Stimulated activated CD4-positive, alpha-beta T cell treated with anti-CD3 and anti-CD28 coated beads, Interleukin-4, amount 100 ng/mL, for 24 hours (primary cell): ENCODE measurements at places on chromosomes 3 and 15.

DNA sequence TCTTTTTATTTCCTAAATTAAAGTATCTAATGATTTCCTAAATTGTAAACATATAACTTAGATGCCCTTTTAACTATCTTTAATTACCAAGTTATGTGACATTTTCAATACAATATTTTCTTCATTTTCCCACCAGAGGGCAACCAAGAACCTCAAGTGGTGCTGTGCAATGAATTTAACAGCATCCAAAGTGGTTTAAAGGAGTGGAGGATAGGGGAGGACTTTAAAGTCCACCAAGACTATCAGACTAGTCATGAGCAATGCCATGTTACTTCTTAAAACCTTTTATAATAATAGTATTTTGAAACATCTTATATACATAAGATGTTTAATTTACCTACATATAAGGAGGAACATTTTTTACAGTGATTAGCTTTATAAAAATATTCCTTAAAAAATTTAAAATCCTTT, 74.4 kb downstream of the DLG1 start:
- peak; percentile 14 for DNase-seq

GRCh38 chr3:21697707-21698106, 53.3 kb downstream of the ZNF385D start:
- no peak for DNase-seq

DNA sequence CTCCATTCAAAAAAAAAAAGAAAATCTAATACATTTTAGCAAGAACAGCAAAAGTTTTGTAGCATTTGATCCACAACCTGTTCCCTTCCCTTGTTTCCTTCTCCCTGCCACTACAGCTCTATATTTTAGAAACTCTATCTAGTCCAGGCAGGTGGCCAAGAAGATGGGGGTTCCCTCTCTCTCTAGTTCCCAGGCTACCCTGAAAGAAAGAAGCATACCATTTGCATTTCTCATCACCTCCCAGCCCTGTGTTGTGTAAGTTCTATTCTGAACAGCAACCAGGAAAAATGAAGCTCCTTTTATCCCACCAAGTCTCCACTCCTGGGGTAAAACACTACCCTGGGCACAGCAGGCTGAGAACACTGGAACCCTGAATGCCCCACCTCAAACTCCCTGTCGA, 100.0 kb downstream of the PCCB start:
- DNase-seq = no peak

DNA sequence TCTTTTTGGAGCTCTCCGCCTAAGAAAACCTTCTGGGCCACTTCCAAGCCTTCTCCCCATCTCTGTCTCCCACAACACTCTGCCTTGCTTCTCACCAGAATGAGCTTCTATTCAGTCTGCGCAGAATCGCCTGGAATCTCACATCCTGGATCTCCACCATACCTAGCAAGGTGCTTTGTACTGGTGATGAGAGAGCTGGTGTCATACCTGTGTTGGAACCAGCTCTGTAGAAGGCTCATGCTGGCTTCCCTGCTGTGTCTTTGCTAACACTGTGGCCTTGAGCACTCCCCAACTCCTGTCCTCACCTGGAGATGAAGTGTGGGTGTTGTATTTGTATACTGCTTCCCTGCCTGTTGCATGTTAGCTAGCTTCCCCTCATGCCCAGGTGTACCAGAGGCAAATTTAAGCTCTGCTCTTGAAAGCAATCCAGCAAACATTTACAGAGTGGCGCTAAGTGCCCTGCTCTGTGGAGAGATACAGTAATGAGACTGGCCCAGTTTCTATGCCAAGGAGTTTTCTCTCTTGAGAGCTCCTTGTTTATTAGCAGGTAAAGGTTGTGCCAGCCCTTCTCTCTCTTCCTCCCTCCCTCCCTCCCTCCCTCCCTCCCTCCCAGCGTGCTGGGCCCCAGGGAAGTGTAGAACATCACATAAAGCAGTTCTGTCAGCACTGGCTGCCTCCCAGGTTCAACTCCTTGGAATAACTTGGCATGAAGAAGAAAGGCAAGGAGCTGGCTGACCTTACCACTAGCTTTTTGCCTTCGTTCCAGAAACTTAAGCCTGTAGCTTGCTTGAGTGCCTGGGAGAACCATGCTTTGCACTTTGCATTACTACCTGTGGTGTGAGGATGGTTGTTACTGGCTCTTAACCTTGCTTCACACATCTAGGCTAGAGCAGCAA, 54.9 kb downstream of the TRIM71 start:
- DNase-seq = no peak

- no peak for DNase-seq
These were observed 536.0 kb upstream of the TBL1XR1 start for GRCh38 chr3:177733233-177733632.

DNA sequence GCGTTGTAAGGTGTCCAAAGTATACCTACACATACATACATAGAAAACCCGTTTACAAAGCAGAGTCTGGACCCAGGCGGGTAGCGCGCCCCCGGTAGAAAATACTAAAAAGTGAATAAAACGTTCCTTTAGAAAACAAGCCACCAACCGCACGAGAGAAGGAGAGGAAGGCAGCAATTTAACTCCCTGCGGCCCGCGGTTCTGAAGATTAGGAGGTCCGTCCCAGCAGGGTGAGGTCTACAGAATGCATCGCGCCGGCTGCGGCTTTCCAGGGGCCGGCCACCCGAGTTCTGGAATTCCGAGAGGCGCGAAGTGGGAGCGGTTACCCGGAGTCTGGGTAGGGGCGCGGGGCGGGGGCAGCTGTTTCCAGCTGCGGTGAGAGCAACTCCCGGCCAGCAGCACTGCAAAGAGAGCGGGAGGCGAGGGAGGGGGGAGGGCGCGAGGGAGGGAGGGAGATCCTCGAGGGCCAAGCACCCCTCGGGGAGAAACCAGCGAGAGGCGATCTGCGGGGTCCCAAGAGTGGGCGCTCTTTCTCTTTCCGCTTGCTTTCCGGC, 318.6 kb downstream of the FGF12 start:
- no peak for DNase-seq

- no peak for DNase-seq
These were observed 4.0 kb downstream of the STX19 start for GRCh38 chr3:94024385-94024784.
